ENCODE measurements at places on chromosomes 7 and 10.
A peak's percentile ranks its signal among the peaks of the same experiment; 100 is the strongest.

GRCh38 chr7:116698396-116698795, 26.4 kb downstream of the MET start:
- no peak for DNase-seq

DNA sequence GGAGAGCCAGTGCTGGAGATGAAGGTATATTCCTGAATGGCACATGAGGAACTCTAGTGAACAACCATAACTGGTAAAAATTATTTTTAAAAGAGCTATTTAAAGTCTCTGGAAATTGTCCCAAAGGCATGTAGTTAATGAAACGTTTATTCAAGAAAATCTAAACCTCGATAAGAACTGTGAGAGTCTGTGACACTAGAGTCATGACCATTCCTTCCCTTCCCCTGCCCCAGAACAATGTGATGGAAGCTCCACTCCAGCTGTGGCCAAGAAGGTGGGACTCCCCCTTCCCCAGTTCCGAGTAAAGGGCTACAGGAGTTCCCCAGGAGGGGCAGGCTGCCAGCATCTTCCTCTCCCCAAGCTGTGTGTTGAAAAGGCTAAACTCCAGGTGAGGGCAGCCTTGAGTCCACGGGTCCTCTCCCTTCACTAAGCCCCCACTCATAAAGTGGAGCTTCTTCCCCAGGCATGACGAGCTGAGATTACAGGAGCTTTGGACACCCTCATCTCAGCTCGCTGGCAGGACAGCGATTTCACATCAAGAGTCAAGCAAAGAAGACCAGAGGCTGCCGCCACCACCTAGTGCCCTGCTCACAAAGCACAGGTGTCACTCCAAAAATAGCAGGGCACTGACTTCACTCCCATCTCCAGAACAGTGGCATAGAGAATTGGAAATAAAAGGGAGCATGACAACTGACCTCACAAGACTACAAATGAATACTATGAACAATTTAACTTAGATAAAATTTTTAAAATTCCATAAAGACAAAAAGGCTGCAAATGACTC, 68.5 kb downstream of the NHLRC2 start:
- no peak for DNase-seq

- DNase-seq: no peak
Measured at GRCh38 chr7:129006636-129007414, 48.1 kb downstream of the TNPO3 start.

- no peak for DNase-seq
Measured at GRCh38 chr7:110396021-110396420, 694.9 kb upstream of the LRRN3 start.

DNA sequence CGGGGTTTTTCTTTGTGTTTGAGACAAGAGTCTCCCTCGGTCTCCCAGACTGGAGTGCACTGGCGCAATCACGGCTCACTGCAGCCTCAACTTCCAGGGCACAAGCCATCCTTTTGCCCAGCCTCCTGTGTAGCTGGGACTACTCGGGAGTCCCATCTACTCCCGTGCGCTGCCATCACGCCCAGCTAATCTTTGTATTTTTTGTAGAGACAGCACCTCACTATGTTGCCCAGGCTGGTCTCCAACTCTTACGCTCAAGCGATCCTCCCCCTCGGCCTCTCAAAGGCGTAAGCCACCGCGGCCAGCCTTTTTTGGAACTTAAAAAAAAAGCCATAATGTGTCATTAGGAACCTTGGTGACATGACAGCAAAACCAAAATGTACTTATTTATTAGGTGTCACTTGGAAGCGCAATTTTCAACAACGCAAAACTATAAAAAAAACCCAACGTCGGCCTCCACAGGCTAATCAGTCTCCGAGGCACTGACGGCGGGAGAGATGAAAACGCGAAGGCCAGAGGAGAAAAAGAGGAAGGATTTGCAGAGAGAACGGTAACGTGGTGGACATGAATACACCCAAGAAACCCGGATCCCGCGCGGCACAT, 911 bp upstream of the HNRNPH3 start:
- DNase-seq: peak; percentile 32

DNA sequence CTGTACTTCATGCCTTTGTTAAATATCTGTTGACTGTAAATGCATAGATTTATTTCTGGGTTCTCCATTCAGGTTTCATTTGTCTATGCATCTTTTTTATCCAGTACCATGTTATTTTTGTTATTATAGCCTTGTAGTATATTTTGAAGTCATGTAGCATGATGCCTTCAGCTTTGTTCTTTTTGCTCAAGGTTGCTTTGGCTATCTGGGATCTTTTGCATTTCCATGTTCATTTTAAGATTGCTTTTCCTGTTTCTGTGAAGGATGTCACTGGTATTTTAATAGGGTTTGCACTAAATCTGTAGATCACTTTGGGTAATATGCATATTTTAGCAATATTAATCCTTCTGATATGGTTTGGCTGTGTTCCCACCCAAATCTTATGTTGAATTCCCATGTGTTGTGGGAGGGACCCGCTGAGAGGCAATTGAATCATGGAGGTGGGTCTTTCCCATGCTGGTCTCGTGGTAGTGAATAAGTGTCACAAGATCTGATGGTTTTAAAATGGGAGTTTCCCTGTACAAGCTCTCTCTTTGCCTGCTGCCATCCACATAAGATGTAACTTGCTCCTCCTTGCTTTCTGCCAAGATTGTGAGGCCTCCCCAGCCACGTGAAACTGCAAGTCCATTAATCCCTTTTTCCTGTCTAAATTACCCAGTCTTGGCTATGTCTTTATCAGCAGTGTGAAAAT, 302.8 kb upstream of the SEMA3C start:
- DNase-seq: no peak

- DNase-seq: no peak
Measured at GRCh38 chr7:141864765-141865447, 23.6 kb upstream of the PRSS37 start.

GRCh38 chr7:4079956-4080355, 602.1 kb upstream of the FOXK1 start:
- no peak for DNase-seq

DNA sequence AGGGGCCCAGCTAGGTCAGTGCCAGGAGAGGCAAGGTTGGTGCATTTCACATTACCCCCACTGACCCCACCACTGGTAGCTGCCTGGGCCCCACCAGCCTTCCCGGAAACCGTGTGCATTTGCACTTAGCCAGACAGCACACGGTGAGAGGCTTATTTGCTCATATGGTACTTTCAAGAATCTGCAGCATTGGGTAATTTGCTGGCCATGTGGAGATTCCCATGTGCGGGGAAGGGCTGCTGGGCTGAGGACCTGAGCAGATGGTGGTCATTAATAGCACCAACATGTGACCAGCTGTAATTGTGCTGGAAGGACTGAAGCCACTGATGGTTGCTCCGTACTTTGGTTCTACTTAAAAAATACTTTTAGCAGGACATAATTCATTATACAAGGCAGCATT, 323.8 kb downstream of the DPP6 start:
- DNase-seq: no peak

- no peak for DNase-seq
Measured at GRCh38 chr7:133794479-133794878, 332.7 kb upstream of the LRGUK start.

DNA sequence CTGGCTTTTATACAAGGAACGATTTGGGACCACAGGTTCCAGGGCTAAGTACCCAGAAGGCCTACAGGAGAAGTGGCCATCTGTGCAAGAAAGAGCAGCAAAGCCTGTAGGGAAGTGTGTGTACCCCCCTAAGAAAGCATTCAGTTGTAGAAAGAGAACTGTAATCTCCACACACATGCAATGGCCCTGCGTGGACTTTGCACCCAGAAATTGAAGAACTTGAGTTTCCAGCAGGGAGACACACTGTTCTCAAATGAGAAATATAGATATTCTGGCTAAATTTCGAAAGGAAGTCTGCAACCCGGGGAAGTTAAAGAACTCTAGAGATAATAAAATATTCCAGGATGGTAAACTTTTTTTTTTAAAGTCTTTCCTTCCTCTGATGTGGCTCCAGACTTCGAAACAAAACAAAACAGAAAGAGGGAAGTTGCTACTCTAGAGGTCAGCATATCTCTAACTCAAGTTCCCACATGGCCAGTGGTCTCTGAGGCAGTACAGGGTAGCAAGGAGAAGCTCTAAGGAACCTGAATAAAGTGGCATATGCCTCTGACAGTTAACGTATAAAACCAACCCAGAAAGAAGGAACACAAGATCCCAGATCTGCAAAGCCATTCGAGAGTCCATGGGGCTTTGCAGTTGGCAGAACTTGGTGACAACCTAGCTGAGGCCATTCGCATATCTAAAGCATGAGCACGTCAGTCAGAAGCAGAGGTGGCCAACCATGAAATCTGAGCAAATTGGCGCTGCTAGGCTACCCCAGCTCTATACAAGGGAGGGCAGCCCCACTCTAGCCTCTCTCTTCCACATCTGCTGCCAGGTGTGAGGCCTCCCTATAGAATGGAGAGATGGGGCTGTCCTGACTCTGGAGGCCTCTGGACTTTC, 56.6 kb downstream of the ELMO1 start:
- no peak for DNase-seq

DNA sequence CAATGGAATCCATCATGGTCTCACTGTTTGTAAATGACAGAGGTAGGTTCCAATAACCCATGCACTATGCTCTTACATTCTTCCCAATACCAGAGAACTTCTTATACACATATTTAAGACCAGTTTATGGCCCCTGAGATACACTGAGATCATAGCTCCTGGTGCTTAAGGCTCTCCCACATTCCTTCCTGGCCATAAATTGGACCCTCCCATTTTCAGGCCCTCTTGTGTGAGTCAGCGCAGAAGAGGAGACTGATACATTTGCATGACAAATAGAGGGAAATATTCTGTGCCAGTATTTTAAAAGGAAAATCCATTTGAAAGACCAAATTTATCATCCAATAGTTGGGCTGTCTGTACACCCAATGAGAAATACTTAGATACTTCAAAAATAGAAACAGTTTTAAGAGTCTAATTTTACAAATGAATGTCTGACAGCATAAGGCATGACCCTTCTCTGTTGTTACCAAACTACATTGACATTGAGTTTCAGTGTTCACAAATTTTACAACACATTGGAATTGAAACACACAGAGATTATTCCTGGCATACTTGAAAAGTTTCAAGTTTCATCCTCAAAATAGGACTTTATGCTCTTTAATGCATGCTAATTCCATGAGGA, 35.3 kb downstream of the SLC16A9 start:
- peak; percentile 5 for DNase-seq

DNA sequence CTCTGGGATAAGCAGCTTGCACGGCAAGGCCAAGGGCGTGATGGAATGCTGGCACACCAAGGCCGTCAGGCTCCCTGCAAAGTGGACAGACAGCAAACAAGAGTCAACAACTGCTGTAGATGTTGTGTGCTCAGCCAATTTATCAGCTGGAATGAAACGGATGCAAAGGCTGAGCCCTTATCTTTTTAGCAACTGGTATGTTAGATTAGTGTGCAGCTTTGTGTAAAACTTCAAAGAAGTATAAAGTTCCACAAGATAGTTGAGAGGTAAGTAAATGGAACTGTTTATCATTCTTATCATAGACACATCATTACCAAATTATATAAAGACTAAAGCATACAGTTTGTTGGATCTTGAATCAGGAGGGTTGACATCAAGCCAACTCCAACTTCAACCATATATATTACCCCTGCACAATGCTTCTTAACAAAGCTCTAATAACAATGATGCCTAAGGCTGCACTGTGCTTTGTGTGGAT, 289.0 kb downstream of the TNS3 start:
- no peak for DNase-seq

- DNase-seq: no peak
Measured at GRCh38 chr7:27186668-27187474, 1.8 kb upstream of the HOXA11 start.

DNA sequence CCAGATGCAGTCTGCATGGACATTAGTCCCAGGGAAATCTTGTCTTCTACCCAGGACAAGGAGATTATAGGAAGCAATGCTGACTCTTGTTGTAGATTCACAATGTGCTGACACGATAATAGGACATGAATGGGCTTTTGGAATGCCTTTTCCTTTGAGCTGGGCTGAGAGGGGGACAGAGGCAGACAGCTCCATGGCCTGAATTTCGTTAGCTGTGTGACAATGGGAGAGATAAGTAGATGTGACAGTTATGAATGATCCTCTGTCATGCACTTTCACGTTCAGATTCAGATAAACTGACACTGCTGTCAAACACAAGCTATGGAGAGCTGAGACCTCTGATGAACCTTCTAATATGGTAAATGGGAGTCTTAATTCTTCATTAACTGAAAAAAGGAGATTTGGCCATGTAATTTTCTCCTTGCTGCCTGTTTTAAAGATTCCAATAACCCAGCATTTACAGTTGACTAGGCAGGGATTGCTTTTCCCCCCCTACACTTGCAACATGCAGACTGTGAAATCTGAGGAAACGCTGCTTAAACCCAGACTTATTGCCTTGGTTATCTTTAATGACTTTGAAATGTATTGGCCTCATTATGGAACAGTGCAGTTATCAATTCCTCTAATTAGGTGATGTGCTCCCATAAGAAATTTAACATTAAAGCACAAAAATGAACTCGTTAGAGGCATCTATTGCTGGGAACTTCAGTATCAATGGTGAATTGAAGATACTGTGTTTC, 669.3 kb downstream of the AUTS2 start:
- no peak for DNase-seq

GRCh38 chr7:140981951-140982350, 32.8 kb downstream of the MRPS33 start:
- no peak for DNase-seq

GRCh38 chr7:753190-753589, 26.1 kb upstream of the PRKAR1B start:
- no peak for DNase-seq

- DNase-seq: no peak
Measured at GRCh38 chr7:30463405-30464145, 15.0 kb downstream of the NOD1 start.

- DNase-seq: no peak
Measured at GRCh38 chr10:75091146-75091545, 20.3 kb upstream of the SAMD8 start.

DNA sequence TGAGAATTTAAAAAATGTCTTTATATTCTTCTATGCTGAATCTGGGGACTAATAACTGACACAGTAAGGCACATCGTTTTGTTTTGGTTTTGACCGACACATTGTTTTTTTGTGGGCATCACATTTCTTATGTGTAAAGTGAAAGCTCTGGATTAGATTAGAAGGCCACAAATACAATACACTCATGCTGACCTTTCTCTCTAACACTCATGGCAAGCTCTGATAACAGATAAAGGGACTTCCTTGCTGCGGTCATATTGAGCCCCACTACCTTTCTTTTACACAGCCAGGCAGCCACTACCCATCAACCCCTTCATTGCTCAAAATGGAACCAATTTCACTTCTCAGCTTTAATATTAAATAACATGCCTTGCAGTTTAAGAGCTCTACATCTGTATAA, 26.0 kb downstream of the PPP1R3A start:
- DNase-seq: no peak

DNA sequence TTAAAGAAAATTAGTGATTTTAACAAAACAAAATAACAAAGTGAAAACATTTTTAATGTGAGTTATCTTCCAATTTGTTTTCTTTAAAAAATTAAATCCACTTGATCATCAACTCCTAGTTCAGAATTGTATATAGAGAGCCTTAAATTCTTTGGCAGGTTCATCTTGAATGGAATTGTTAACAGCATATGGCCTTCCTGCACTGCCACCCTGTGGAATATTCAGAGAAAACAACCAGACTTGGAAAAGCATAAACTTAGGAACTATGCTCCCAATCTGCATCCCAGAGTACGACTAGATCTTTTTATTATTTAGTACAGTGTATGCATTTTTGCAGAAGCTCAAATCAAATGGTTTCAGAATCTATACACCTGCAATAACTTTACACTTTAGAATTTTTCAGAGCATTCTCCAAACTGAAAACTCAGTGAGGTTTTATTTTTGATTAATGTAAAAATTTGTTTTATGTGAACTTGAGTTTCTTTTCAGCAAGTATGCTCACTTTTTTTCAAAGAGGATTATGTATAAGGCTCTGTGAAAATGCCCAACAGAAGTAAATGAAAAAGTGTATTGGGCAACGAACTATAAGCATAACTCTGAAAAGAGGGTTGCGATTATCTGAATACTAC, 44.9 kb upstream of the ANK3 start:
- peak; percentile 47 for DNase-seq
